ENCODE measurements at places on chromosomes 11 and 22.

DNA sequence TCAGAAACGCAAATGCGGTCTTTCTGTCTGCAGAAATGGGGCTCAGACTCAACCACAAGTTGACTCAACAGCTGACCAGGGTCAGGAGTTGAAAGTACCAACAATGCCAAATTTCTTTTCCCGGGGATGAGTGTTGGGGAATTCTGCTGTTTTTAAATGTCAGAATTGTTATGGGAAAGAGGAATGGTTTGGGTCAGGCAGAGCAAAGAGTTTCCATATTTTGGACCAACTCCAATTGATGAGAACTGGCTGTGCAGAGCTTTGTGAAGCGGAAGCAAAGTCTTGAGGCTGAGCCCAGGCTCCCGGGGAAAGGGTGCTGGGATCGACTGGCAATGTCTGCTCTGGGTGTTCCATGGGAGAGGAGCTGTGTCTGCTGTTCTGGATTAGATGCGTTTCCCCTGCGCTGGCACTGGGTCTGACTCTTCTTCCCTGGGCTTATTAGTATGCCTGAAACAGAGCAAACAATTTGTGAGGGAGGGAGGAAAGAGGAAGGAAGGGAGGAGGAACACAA lies 36.2 kb downstream of the TXN2 start:
- H3K27ac ChIP-seq: no peak overlapping the region
- no peak for DNase-seq
- H3K4me3 ChIP-seq: no peak overlapping the region
- no peaks in the 10 kb centered on the region for H3K27me3 ChIP-seq

- no peaks in the 10 kb centered on the region for H3K36me3 ChIP-seq
- H3K27me3 ChIP-seq: peaks cover 29% of the 10 kb centered on the region
- H3K4me1 ChIP-seq: no peaks in the 10 kb centered on the region
- no peak overlapping the region for H3K27ac ChIP-seq
- H3K4me3 ChIP-seq: no peak overlapping the region
Measured at GRCh38 chr22:45897736-45898135, 79.2 kb downstream of the WNT7B start.

DNA sequence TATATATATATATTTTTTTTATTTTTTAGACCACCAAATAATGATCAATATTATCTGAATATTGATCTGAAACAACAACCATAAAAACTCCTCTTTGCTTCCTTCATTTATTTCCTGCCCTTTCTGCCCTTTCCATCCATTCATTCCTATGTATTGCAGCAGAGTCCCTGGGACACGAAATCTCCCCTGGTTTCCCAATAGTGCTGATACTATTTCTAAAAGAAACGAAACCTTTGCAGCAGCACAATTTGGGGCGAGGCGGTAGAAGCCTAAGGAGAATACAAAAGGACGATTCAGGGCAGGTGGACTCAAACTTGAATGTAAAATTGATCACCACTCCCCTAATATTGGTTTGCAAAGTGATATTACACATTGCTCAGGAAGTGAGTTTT lies 16.9 kb upstream of the AMOTL1 start:
- H3K27me3 ChIP-seq: peaks cover 69% of the 10 kb centered on the region
- no peak overlapping the region for H3K27ac ChIP-seq
- H3K36me3 ChIP-seq: no peaks in the 10 kb centered on the region
- no peaks in the 10 kb centered on the region for H3K4me1 ChIP-seq
- no peak overlapping the region for H3K4me3 ChIP-seq

DNA sequence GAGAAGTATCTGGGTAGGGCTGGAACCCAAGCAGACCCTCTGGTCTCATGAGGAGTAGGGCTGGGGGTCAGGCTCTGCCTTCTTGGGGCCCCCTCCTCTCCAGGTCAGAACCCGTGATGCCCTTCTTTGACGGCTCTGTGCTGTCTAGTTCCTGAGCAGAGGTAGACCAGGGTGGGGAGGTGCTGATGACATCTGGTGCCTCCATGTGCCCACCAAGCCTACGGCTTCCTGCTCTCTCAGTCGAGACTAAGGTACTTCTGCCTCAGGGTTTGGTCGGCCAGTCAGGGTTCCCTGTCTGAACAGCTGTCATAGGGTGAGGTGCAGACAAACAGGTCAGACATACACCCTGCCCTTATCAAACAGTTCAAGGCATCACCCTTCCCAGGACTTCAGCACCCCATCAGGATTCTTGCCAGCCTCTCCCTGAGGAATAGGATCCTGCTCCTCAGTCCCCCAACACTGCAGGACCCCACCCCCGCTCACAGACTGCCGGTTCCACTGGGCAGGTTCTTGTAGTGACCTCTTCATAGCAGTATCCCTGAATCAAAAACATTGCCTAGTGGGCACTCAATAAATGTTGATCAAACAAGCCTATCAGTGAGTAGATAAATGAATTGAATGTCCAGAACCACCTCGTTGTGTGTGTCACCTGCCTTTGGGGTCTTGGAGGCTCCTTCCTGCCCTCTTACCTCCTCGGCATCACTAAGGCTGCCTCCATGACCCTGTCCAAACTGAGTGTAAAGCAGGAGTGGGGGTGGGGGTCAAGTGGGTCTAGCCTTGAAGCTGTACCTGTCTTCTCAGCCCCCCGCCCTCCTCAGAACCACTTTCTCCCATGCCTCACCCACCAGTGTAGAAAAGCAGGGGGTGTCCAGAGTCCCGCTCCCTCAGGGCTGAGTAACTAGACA lies 158.2 kb downstream of the BUD13 start:
- H3K27me3 ChIP-seq: peaks cover 55% of the 10 kb centered on the region
- H3K27ac ChIP-seq: no peak overlapping the region
- H3K36me3 ChIP-seq: no peaks in the 10 kb centered on the region
- H3K4me1 ChIP-seq: no peaks in the 10 kb centered on the region

GRCh38 chr11:770642-771616 lies 6.4 kb downstream of the GATD1 start:
- H3K27me3 ChIP-seq: no peaks in the 10 kb centered on the region
- no peak for DNase-seq
- no peak overlapping the region for H3K27ac ChIP-seq
- peaks cover 13% of the 10 kb centered on the region for H3K4me1 ChIP-seq
- H3K36me3 ChIP-seq: peaks cover 8% of the 10 kb centered on the region
- H3K4me3 ChIP-seq: no peak overlapping the region

DNA sequence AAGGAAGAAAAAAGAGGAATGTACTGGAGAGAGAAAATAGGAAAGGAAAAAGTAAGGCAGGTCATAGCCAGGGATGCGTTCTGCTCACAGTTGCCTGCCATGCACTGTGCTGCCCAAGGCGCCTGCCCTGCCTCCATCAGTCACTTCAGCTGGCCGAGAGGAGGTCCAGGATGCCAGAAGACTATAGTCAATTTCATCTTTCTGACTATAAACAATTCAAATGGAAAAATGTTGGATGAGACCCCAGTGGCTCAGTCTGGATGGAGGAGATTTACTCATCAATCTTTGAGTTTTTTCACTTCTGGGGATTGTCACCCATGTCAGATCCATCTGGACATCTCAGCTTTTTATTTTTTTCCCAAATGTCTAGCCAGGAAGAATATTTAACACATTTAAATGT lies 36.7 kb upstream of the CLMP start:
- H3K4me3 ChIP-seq: no peak overlapping the region
- H3K27ac ChIP-seq: peak overlapping the region; percentile 68
- H3K36me3 ChIP-seq: no peaks in the 10 kb centered on the region
- peaks cover 13% of the 10 kb centered on the region for H3K4me1 ChIP-seq

- peaks cover 9% of the 10 kb centered on the region for H3K4me1 ChIP-seq
- peaks cover 52% of the 10 kb centered on the region for H3K27me3 ChIP-seq
- H3K27ac ChIP-seq: no peak overlapping the region
- DNase-seq: no peak
Measured at GRCh38 chr11:34405079-34405858, 33.5 kb upstream of the CAT start.

DNA sequence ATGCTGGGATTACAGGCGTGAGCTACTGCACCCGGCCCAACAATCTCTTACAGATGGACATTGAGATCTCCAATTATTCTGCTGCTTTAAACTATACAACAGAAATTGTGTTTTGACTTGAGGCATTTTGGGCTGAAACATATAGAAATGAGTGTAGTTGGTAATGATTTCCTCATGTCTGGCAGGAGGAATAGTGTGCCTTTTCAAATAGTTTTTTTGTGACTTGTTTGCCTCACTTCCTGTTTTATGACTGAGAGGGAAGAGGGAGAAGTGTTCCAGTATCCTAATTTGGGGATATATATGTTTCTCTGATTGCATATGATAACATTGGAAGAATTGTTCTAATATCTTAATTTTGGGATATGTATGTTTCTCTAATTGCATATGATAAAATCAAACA lies 40.2 kb downstream of the EP300 start:
- no peak for DNase-seq
- no peak overlapping the region for H3K4me3 ChIP-seq
- H3K36me3 ChIP-seq: peaks cover 90% of the 10 kb centered on the region
- H3K27ac ChIP-seq: no peak overlapping the region

DNA sequence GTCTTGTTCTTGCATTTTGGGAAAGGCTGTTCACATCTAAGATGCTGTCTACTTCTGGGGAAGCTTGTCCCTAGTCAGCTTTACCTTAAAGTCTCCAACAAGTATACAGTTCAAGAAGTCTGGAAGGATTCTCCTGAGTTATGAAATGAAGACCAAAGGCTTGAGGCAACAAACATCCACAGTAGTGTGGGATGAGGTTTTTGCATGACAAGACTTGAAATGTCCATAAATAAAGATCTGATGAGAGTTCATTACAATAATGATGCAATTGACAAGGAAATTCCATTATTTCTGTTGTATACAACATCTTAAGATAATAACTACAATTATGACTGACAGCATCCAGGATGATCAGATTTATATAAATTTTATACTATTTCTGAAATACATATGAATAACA lies 21.3 kb upstream of the KDM4E start:
- no peaks in the 10 kb centered on the region for H3K36me3 ChIP-seq
- DNase-seq: no peak
- H3K27me3 ChIP-seq: peaks cover 32% of the 10 kb centered on the region
- H3K27ac ChIP-seq: no peak overlapping the region
- no peaks in the 10 kb centered on the region for H3K4me1 ChIP-seq

DNA sequence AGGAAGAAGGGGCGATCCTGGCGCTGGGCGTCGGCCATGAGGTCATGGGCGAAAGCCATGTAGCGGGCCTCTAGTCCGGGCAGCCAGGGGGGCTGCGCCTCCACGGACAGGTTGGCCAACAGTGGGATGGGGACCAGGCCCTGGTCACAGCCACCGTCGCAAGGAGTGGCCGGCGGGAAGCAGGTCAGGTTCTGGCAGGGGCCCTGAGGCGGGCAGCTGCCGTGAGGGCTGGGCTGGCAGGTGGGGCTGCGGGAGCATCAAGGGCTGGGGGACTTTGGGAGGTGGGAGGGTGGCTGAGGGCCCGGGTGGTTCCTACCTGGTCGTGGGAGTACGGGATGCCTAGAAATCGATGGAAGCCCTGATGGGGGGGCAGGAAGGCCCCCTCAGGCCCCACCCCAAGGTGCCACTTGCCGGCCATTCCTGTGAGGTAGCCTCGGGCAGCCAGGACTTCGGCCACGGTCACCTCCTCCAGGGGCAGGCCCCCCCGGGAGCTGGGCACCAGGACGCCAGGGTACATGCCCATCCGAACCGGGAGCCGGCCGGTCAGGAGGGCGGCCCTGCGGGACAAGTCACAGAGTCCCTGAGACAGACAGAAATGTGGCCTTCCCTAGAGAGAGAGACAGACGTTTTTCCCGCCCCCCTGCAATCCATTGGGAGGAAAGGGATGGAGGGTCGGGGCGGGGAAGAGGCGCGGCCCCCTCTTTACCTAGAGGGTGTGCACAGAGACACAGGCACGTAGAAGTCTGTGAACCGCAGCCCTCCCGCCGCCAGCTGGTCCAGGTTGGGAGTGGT lies 906 bp downstream of the ARSA start:
- peak overlapping the region; percentile 82 for H3K27ac ChIP-seq
- H3K27me3 ChIP-seq: no peaks in the 10 kb centered on the region
- no peak for DNase-seq
- H3K4me1 ChIP-seq: peaks cover 30% of the 10 kb centered on the region

DNA sequence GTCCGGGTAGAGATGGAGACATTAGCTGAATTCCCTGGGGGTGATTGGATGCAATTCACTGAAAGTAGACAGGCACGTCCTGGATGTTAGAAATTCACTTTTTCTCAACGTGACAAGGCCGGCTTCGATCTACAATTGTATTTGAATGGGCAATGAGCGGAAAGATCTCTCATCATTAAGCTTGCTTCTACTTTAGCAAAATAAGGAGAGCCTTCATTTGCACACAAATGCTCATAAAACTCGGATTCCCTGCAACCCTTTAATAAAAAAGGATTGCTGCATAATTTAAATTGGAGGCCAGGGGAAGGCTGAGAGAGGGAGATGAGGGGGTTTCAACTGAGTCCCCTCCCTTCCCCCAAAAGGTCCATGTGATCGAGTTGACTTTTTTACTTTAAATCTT lies 10.6 kb upstream of the PAX6 start:
- peaks cover 90% of the 10 kb centered on the region for H3K27me3 ChIP-seq
- DNase-seq: no peak
- H3K4me1 ChIP-seq: no peaks in the 10 kb centered on the region
- H3K27ac ChIP-seq: peak overlapping the region; percentile 36
- no peak overlapping the region for H3K4me3 ChIP-seq

GRCh38 chr11:130124096-130124495 lies 35.5 kb upstream of the ST14 start:
- H3K27me3 ChIP-seq: no peaks in the 10 kb centered on the region
- no peak for DNase-seq
- no peak overlapping the region for H3K4me3 ChIP-seq
- H3K36me3 ChIP-seq: peaks cover 17% of the 10 kb centered on the region
- H3K27ac ChIP-seq: peak overlapping the region; percentile 23
- H3K4me1 ChIP-seq: peaks cover 21% of the 10 kb centered on the region

DNA sequence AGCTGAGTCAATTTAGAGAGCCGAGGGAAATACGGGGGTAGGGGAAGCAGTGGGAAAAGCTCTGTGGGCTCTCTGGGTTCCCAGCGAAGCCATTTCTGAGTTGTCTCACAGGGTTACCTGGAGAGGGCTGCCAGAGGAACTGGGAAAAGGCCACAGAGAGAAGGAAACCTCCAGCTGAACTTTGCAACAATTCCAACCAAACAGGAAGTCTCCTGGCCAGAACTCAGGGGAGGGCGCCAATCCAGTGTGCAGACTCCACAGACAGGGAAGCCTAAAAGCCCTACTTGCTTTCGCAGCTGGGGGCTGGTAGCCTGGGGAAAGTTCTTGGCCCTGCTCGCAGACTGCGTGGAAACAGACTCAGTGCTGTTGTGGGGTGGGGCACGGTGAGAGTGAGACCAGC lies 23.1 kb upstream of the GNAZ start:
- no peak overlapping the region for H3K4me3 ChIP-seq
- DNase-seq: no peak

DNA sequence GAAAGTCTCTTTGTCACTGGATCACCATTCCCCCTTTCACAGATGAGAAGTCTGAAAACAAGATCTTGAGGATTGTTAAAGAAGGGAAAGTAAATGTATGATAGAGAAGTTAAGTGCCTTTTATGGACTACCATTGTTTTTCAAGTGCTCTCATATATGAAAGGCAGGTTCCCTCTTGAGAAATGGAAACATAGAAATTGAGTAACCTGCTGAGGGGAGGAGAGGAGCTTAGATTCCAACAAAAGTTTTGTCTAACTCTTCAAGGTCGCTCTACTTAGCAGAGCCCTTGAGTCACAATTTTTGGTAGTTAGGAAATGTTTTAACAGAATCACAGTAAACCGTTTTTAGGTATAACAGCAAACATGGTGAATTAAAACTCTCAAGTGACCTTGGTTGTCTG lies 80.1 kb downstream of the SVIP start:
- H3K4me3 ChIP-seq: no peak overlapping the region
- H3K4me1 ChIP-seq: no peaks in the 10 kb centered on the region
- no peak for DNase-seq
- no peaks in the 10 kb centered on the region for H3K36me3 ChIP-seq
- H3K27ac ChIP-seq: no peak overlapping the region
- peaks cover 19% of the 10 kb centered on the region for H3K27me3 ChIP-seq

- H3K27me3 ChIP-seq: peaks cover 28% of the 10 kb centered on the region
- H3K4me1 ChIP-seq: no peaks in the 10 kb centered on the region
- H3K4me3 ChIP-seq: no peak overlapping the region
- no peak overlapping the region for H3K27ac ChIP-seq
Measured at GRCh38 chr22:49128874-49129273, 698.8 kb downstream of the BRD1 start.
